ENCODE measurements at places on chromosomes 16 and 17. TPM values are rescaled to one million over a fixed set of nuclear protein-coding genes. Genes with fewer than 3 reads are reported as not detected.

FMNL1 gene
- polyA plus RNA-seq: 16.6 TPM

DNA sequence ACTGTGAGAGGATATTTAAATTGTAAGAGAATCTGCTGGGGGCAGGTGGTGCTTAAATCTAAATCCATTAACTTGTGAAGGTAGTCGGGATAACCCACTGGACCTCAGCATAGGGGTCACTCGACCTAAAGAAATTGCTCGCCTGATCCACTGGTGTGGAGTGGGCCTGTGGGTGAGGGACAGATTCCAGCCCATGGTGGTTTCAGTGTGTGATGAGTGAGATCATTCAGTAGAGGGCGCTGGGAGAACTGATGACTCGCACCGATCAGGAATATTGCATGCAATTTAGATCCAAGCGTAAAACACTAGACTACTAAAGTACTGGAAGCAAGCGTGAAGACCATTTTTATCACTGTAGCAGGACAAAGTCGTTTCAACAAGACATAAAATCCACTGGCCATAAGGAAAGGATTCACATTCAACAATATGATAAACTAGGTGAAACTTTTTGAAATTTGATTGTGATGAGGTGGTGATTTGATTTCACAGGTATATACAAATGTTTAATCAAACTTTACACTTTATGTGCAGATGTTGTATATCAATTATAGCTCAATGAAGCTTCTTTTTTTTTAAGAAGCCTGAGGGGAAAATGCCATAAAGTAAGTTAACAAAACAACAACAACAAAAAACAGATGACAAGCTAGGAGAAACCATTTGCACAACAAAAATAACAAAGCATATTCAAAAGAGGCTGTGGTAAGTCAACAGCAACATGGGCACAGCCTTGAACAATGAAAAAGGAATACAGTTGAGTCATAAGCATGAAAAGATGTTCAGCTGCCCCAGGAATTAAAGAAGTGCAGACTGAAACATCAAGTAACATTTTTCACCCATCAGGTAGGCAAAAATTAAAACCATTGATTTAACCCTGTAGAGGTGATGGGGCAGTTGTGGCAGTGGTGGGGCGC lies 7.5 kb upstream of the TMEM170A start:
- no peak overlapping the region for H3K4me3 ChIP-seq
- no peaks in the 10 kb centered on the region for H3K4me1 ChIP-seq
- H3K27ac ChIP-seq: no peak overlapping the region
- H3K27me3 ChIP-seq: peaks cover 9% of the 10 kb centered on the region
- H3K36me3 ChIP-seq: no peaks in the 10 kb centered on the region

NPIPA3 gene
- 6.6 TPM for polyA plus RNA-seq

GRCh38 chr16:15785386-15786059 lies 71.3 kb downstream of the MYH11 start:
- no peak overlapping the region for H3K27ac ChIP-seq
- H3K4me3 ChIP-seq: no peak overlapping the region
- DNase-seq: no peak
- no peaks in the 10 kb centered on the region for H3K4me1 ChIP-seq
- no peaks in the 10 kb centered on the region for H3K36me3 ChIP-seq

G6PC1 gene
- polyA plus RNA-seq: not detected

- no peaks in the 10 kb centered on the region for H3K36me3 ChIP-seq
- no peak for DNase-seq
- H3K27me3 ChIP-seq: no peaks in the 10 kb centered on the region
- H3K4me3 ChIP-seq: no peak overlapping the region
- no peak overlapping the region for H3K27ac ChIP-seq
Observed at GRCh38 chr17:78252111-78252634, 20.7 kb downstream of the TMEM235 start.

All from K562 (cell line).